ENCODE measurements at places on chromosomes 2 and 18.

DNA sequence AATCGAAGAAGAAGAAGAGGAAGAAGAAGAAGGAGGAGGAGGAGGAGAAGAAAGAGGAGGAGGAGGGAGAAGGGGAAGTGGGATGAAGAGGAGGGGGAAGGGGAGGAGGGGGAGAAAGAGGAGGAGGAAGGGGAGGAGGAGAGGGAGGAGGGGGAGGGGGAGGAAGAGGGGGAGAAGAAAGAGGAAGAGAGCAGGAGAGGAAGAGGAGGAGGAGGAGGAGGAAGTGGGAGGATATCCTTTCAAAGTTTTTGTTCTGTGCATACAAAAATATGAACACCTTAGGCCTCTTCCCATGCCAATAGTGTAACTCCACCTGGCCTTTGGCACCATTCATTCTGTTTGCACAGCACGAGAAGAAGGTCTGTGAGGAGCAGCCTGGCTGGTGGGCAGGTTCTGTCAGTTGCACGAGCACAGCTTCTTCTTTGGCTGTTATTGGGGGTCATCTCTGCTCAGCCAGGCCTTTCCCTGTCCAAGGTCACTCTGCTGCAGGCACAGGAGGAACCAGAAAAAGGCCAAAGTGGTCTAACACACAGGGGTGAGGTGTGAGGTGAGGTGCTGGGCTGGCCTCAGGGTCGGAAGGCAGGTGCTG lies 25.8 kb upstream of the PLB1 start:
- no peak for DNase-seq

DNA sequence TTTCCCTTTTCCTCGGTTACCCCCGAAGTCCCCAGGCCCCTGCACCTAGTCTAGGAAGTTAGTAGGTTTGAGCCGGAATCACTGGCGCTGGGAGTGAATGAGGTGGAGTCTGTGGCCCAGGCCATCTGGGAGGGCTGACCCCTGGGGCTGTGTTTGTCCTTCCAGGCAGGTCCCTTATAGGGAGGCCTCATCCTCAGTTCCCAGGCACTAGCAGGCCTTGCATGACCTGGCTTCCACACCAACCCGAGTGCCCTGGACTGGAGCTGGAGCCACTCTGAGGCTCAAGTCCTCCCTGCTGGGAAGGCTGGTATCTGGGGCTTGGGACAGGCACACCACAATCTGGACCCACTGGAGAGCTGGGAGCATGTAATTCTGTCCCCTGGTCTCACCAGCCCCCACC lies 111.0 kb downstream of the DYSF start:
- no peak for DNase-seq

- no peak for DNase-seq
Observed at GRCh38 chr2:85168942-85169341, 35.8 kb downstream of the TCF7L1 start.

- DNase-seq = no peak
Observed at GRCh38 chr18:8844721-8845148, 139.4 kb downstream of the MTCL1 start.

GRCh38 chr2:19982268-19982667 lies 7.6 kb downstream of the WDR35 start:
- DNase-seq = no peak

GRCh38 chr2:203659331-203660049 lies 46.9 kb upstream of the CD28 start:
- DNase-seq = no peak

- DNase-seq = no peak
Observed at GRCh38 chr18:21991886-21992285, 177.5 kb upstream of the GATA6 start.

- DNase-seq = no peak
Observed at GRCh38 chr2:215898363-215898762, 115.0 kb downstream of the MREG start.

DNA sequence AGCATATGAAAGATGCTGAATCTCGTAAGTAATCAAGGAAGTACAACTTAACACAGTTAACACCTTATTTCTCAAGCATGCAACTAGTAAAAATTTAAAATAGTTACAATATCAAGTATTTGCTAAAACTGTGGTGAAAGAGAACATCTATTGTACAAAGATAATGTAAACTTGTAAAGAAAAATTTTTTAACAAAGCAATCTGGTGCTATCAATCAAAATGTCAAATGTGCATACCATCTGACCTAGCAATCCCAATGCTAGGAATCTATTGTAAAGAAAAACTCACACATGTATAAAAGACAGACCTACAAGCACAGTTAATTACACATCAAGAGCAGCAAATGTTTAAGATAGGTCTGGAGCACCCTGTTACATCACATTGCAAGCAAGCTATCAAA lies 90.1 kb downstream of the SLC66A3 start:
- no peak for DNase-seq

GRCh38 chr18:68713796-68714195 lies 1.1 kb downstream of the TMX3 start:
- no peak for DNase-seq

DNA sequence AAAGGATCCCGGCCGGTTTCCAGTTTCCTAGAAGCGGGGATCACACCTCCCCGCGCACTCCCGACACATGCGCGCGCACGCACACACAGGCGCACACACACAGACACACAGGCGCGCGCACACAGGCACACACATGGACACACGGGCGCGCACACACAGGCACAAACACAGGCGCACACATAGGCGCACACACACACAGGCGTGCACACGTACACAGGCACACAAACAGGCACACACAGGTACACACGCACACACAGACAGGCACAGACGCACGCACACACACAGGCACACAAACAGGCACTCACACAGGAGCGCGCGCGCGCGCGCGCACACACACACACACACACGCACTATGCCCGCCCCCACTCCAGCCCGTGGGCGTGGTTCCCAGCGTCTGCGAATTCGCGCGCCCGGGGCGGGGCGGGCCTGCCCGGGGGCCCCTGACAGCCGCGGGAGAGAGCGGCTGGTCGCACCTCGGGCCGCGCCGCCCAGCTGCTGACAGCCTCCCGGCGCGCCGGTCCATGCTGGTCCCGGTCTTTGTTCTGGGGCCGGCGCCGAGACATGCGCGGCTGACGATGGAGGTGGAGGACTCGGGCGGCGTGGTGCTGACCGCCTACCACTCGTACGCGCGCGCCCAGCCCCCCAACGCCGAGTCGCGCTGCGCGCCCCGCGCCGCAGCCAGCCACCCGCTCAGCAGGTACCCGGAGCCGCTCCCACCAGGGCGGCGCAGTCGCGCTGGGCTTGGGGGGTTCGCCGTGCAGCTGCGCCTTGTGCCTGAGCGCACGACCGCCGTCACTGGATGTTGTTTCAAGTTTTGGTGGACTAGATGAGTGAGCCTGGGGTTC lies at the start of gene ARHGAP28:
ARHGAP28 (plus strand) TSS at position 470 of the 845 bp plus-strand sequence; CDS start at position 576, 106 bp downstream.
- no peak for DNase-seq

DNA sequence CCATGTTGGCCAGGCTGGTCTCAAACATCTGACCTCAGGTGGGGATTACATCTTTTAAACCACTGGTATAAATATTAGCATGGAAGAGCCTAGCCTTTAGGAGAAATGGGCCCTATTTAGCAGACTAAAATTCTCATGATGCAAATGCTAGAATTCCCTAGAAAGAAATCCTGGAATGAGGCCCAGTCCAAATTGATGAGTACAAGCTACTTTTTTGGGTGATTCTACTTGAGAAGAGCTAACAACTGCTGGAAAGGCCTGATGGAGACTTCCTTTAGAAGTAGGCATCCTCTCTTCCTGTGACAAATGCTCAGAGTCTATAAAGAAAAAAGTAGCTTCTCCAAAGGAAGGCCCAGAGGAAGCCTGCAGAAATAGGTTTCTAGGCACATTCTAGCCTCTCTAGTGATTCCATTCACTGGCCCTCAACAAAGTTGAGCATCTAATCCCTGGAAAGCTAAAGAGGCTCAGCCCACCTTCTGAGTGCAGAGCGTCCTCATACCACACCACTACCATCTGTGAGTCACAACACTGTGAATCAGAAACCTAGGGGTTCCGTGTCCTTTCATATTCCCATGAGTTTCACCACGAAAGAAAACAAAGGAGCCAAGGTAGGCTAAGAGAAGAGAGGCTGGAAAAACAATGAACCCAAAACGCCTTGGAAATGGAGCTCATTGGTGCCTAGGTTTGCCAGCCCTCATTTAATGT lies 183.1 kb downstream of the C1D start:
- no peak for DNase-seq

DNA sequence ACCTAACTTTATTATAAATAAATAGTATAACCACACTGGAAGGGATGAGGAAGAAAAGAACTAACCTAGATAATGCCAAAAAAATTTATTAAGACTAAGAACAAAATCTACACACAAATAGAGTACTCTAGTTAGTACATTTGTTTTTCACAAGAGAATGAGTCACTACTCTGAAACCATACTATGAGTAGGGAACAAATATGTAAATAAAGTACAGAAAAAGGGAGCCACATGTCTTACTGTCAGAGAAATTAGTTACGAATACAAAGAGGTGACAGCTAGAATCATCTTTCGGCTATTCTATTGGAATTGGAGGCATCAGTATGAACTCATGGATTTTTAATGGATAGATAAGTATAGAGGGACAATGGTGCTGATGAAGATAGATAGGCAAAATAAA lies 150.5 kb downstream of the COPS8 start:
- no peak for DNase-seq

- DNase-seq = no peak
Observed at GRCh38 chr2:172109988-172110811, 7.5 kb upstream of the DLX2 start.

DNA sequence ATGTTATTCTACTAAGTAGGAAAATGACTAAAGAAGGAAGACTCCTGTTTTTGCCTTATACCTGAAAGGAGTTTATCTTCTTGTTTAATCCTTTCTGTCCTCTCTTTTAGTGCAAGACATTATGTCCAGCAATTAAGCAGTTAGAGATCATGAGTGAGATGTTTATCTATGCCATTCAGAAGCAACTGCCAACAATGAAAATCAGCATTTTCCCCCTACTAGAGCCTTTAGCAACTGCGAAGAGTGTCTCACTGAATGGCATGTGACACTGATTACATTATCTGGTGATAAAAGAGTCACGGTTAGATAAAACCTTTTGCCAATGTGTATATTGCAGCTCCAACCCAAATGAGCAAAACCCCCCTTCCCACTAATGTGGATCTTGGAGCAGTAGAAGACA lies 357.7 kb upstream of the SYT4 start:
- no peak for DNase-seq

- no peak for DNase-seq
Observed at GRCh38 chr18:74996996-74997395, 211.9 kb downstream of the PTGR3 start.

GRCh38 chr2:78576409-78576808 lies 449.1 kb upstream of the REG3G start:
- DNase-seq = no peak
